ENCODE measurements at places on chromosomes 7 and 10.

DNA sequence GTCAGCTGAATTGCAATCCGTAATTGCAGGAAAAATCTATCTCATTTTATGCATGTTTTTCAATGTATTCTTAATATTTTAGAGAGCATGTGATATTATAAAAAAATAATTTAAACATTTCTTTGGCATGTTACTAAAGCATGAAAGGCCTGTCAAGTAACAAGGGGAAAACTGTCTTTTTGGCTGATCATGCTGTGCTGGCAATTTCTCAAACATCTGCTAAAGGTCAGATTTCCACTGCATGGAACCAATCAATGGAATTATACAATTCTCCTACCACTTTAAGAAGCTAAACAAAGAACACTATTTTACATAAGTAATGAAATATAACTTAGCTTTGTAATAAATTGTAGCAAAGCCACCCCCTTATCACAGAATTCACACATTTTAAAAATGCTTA lies 49.4 kb downstream of the JMJD1C start:
- no peak for DNase-seq

DNA sequence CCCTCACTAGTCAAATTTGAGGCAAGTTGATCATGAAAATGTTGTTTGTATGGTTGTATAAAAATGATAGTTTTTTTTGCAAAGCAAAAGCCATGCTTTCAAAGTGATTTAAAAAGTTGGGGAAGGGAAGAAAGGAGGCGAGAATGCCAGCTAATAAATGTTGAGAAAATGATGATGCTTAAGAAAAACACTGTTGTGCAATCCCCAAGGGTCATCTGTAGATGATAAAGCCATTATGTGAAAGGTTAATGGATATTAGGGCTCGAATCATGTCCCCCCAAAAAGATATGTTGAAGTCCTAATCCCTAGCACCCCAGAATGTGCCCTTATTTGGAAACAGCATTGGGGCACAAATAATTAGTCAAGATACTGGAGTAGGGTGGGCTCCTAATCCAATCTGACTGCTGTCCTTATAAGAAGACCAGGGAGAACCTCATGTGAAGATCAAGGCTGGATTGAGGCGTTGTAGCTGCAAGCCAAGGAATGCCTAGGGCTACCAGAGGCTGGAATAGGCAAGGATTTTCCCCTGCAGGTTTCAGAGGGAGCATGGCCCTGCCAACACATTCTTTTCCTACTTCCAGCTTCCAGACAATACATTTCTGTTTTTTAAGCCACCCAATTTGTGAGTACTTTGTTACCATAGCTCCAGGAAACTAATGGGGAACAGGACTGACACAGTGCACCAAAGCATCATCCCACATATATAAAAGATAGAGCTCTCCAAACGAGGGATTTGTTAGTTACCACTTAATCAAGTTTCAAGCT lies 35.4 kb upstream of the MKLN1 start:
- no peak for DNase-seq

- DNase-seq, result no peak
These were observed 81.9 kb downstream of the BMPER start for GRCh38 chr7:33986951-33987947.

- no peak for DNase-seq
These were observed 14.6 kb downstream of the VOPP1 start for GRCh38 chr7:55557666-55558188.

DNA sequence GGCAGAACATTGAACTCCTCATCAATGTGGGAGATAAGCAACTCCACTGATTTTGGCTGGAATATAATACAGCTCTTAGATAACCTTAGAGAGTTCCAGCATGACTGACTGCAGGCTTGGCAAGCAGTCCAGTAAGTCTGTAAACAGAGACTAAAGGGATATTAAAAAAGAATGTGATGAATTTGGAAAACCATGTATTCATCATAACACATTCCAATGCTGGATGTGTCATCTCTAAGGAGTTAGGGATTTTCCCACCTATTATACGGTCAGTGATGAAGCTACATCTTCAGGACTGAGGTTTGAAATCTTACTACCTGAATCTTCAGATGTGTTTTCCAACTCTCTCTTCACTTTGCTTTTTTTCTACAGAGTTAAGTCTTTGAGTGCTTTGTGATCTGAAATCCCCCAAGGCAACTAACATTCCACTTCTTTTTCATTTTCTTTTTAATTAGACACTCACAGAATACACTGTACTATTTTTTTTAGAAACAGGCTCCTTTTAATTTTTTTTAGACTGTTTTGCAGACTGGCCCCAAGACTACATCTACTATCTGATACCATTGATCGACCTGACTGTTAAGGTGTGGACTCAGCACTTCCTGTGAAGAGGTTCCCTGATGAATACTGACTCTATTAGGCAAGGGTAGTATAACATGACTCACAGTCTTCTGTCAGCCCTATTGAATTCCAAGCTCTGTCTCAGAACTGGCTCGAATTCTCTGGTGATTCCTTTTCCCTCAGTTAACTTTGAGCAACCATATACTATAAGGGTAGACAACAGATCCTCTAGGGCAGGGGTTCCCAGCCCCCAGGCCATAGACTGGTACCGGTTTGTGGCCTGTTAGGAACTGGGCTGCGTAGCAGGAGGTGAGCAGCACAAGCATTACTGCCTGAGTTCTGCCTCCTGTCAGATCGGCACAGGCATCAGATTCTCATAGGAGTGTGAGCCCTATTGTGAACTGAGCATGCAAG lies 678.2 kb downstream of the GRM8 start:
- DNase-seq, result no peak

Data from NCI-H1930 (cell line).